Hepatocyte (in vitro differentiated cells): ENCODE measurements at places on chromosomes 3 and 15.
A peak's percentile ranks its signal among the peaks of the same experiment; 100 is the strongest.

DNA sequence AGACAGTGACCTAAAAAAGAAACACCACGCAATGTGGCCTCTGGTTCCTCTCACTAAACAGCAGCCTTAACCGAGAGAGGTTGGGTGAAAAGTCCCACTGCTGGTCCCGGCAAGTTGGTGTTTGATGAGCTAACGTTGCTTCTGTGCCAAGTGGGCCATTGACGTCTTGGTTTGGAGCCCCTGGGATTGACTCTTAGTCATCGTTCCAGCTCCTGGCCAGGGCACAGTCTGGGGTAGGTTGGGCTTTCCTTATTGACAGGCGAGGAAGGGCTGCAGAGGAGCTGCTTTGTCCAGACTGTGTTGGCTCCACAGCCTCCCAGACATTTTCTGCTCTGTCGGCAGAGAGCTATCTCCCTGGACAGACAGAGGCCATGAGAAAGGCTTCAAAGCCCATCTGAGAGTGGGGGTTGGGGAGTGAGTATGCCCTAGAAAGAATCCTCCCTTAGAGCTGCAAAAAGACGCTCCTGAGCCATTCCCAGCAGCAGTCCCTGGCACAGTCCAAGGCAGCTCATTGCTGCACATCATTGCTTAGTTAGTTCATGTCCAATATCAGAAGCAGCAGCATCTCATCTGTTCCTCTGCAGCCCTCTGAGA, 28.6 kb upstream of the C3orf80 start:
- no peak for DNase-seq

GRCh38 chr3:41600616-41601015, 361.3 kb downstream of the ULK4 start:
- no peak for DNase-seq

DNA sequence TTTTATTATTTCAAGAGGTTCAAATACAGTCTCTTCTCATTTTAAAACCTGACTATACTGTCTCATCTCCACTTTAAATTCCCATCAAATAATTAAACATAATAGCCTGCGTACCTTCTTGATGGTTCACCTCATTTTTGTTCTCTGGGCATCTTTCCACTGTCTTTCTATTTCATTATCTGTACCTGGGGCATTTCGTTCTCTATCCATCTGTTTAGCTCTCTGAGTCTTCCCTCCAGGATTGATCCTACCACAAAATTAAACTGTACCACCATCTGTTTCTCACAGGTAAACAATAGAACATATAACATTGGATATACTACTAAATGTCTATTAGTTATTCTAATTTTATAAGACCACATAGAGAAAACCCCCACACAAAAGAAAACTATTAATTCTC, 1331.4 kb downstream of the NSUN3 start:
- no peak for DNase-seq

GRCh38 chr3:51282931-51283330, 102.2 kb upstream of the MANF start:
- no peak for DNase-seq

- no peak for DNase-seq
These were observed 463.3 kb downstream of the MAGI1 start for GRCh38 chr3:65575376-65575840.

GRCh38 chr3:126121632-126122031, 37.7 kb upstream of the SLC41A3 start:
- DNase-seq: no peak

DNA sequence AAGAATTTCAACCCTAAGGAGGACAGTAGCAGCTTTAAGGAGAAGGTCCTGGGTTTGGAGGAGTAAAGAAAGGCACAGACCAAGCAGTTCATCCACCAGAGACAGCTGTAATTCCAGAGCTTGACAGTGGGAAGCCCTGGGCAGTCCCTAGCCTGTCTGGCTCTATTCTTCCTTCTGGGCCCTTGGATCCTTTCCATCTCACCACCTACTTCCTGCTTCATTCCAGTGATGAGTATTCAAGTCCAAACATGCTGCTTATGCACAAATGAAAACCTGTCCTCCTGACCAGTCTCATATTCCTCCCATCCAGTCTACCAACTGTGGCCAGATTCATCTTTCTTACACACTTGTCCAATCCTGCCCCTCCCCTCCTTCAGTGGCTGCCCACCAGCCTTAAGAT, 171.4 kb downstream of the CNTN3 start:
- no peak for DNase-seq

DNA sequence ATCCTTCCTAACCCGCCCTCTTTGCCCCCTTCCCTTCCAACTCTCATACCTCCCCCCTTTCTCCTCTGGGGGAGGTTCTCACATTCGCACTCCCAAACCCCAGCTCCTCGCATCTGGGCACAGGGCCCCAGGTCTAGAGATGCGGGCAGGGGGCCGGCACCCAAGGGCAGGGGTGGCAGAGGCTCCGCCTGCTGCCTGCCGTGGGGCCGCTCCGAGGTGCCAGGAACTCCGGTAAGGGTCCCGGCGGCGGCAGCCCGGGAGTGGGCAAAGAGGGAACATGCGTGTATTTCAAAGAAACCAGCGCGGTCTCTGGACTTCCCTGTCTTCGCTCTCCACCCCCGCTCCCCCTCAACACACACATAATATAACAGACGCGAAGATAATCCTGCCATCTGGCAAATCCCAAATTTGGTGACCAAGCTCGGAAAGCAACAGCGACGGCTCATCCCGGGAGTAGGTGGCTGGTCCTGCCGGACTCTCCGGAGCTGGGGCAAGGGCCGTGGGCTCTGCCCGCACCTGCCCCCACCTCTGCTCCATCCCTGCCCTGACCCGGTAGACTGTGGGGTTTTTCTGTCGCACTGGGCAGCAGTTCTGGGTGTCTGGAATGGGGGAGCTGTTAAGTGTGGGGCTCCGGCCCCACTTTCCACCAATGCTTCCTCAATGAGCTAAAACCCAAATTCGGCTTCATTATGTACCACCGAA, 31.0 kb downstream of the NR2F2 start:
- no peak for DNase-seq

DNA sequence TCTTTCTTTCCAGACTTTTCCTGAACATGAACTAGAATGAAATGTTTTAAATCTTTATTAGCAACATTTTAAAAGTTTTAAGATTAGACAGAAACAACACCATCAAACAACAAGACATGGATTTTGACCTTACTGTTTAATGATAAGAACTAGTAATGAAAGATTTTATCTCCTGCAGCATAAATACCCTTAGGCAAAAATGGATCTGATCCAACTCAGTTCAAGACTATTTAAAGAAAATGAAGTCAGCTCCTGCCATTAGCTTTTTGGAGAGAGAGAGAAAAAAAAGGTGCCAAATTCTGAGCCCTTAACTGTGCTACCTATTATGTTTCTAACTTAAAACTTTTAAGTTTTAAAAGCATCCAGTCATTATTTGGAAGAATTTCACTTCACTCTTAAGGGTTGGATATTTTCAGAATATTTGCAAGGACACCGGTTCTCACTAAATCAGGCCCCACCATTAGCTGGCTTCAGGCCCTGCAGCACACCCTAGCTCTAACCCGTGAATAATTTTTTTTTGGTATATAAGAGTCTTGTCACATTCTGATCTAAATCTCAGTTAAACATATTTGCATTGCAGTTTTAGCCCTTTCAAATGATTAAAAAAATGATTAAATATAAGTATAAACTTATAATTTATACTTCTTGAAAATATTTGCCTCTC, 60.0 kb downstream of the NR1I2 start:
- DNase-seq: no peak

DNA sequence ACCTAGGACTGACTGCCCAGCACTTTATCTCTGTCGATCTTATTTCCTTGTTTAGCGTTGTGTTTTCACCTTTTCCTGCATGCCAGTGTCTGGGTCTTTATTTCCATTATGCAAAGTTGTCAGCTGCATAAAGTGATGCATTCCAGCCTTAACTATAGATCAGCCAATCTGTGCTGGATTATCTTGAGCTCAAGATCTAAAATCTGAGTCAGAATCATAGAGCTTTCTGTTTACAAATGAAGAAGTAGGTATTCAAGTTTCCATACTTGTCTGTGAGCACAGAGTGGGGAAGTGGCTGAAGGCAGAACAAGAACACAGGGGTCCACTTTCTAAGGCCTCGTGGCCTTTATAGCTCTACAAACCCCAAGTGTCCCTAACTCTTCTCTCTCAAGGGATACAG, 82.4 kb upstream of the PLCL2 start:
- no peak for DNase-seq

DNA sequence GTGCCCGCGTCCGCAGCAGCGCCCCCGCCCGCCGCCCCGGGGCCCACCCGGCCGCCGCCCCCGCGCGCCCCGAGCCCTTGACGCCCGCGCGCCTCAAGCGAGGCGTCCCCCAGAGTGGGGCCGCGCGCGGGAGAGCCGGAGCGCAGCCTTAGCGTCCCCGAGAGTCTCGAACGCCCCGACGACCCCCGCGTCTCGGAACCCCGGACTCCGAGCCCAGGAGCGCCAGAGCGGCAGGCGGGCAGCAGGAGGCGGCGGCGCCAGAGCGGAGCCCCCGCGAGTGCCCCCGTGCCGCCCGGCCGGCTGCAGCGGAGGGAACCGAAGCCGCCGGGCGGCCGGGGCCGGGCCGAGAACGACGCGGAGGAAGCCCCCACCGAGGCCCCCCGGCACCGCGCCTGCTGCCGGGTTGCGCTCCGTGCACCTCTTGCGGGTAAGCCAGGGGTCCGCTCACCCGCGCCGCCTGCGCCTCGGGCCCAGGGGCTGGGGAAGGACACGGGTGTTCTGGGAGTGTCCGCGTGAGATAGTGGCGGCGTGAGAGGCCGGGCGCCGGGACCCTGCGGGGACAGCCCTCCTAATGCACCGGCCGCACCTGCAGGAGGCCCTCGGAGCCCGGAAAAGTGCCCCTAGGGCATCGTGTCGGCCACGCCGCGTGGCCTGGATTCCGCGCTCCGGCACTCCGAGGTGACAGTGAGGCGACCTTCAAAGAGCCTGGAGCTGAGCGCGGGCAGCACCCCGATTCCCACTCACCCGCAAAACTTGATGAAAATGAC, 52.0 kb upstream of the ULK4 start:
- peak; percentile 64 for DNase-seq

DNA sequence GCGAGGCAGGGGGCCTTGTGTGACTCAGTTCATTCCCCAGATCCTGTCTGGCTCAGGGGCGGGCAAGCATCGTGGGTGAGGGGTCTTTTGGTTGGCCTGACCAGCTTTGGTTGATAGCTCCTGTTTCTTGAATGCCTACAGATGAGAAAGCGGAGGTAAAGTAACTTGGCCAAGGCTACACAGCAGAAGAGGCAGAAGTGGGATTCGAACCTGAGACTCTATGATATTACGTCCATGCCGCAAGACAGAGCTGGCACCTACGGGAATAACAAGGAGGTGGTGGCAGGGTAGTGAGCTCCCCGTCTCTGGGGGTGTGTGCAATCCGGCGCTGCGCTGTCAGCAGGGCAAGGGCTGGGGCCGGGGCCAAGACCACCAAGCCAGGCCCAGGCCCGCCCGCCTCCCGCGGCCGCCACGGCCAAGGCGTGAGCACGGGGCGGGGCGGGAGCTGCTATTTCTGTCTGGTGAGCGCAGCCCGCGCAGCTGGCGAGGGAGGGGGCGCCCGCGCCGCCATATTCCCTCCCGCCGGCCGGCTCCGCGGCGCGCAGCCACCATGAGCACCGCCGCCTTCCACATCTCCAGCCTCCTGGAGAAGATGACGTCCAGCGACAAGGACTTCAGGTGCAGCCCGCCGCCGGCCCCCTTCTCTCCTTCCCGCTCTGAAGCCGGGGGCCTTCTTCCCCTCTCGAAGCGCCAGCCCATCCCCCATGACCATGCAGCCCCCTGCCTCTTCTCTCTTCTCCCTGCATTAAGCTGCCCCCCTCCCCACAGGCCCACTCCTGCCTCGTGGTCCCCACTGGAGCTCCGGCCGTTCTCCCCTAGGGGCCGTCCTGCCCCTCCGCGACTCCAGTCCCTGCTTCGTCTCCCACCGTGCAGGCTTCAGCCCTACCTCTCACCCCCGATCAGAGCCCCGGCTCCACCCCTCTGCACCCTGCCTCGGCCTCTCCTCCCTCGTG, at the start of gene CAND2:
Gene CAND2 (plus strand): TSS at position 510 of the 953 bp plus-strand sequence. CDS start 41 bp downstream, at position 551.
- peak; percentile 79 for DNase-seq

DNA sequence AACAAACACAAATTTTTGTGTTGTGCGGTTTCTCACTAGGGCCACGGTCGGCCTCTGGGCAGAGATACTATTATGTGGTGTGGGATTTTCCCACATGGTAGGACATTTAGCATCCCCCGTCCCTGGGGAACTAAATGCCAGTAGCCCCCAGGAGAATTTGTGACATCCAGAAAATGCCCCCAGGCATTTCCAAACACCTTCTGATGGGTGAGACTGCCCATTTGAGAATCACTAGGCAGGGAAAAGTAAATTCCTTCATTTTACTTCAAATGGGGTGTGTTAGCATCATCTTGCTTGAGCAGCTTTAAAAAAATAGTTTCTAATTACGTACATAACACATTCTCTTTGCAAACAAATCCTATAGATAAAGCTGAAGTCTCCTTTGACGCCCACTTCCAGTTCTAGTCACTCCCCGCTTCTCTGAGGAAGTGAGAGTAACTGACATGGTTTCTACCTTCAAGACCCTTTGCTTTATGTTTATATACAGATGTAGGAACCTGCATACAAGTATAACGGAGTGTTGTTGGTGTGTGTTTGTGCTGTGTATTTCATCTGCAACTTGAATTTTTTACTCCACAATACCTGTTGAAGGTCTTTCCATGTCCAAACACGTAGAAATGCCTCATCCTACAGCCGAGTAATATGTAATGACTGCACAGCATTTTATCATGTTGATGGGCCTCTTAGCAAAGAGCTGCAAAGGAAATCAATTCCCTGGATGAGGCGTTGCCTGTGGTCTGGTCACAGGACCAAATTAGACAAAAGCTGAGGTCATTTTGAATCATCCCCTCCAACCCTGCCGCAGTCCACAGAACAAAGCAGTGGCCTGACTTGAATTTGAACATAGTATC, 31.4 kb upstream of the ZBTB38 start:
- peak; percentile 47 for DNase-seq

GRCh38 chr3:185900228-185900627, 37.6 kb downstream of the TRA2B start:
- DNase-seq: peak; percentile 85

- no peak for DNase-seq
These were observed 68.6 kb upstream of the ONECUT1 start for GRCh38 chr15:52858782-52859176.

- DNase-seq: peak; percentile 75
These were observed 30.9 kb downstream of the MGLL start for GRCh38 chr3:127791221-127791913.

DNA sequence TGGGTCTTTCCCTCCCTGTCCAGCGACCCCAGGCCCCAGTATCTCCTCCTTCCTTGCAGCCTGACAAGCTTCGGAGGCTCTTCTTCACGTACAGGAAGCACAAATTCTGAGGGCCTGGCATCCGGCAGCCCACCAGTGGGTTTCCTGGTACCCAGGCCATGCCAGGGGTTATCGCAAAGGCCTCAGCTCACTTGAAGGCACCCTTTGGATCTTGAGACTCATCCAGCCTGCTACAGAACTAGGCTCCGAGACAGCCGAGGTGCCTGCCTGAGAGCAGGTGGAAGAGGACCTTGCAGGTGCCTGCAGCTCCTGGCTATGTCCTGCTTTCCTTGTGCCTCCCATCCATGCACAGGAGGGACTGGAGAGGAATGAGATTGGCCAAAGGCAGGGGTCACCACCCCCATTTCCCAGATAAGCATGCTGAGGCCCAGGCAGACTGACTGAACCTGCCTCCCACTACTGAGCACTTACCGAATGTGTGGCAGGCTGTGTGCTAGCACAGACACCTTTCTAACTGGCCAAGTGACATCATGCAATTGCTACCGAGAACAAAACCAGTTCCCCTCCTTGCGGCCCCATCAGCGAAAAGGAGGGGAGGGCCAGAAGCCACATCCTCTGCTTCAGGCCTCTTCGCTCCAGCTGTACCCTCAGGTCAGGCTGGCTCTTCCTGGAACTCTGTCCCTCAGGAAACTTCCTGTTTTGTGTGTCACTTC, 11.2 kb downstream of the SH2D7 start:
- DNase-seq: no peak
